Motor neuron (in vitro differentiated cells): ENCODE measurements at places on chromosomes 7 and 10. TPM values are rescaled to one million over a fixed set of nuclear protein-coding genes. Genes with fewer than 3 reads are reported as not detected.
A peak's percentile ranks its signal among the peaks of the same experiment; 100 is the strongest.

DNA sequence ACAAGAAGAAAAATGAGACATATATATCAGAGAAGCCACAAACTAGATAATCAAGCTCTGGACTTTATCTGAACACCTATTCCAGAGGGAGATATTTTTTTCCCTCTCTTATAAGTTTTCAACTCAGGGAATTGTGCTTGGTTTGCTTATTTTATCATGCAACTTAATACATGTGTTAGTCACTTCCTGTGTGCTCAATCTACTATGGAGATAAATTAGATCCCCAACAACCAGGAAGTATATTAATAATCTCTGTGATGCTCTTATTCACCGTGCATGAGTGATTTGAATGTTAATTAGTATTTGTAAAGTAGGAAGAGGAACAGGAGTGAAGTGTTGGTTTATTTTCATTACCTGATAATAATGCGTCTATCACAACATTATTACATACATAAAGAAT, 38.8 kb upstream of the ZNF365 start:
- no peak for ATAC-seq

DNA sequence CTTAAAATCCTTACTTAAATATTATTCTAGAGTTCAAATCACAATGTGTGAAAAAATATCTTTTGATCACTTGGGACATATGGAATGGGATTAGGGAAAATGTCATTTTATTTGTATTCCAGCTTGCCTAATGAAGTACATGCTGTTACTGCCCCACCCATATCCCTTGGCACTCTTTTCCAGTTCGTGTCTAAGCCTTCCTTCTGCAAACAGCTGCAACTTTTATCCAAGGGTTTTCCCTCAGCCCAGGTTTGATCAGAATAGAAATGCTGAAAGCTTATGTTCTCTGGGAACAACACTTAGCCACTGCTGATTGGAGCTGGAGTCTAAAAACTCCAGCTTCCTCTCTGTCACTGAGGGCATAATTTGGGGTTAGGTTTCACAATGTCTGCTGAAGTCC, 214.1 kb upstream of the FAM3C start:
- no peak for ATAC-seq

DNA sequence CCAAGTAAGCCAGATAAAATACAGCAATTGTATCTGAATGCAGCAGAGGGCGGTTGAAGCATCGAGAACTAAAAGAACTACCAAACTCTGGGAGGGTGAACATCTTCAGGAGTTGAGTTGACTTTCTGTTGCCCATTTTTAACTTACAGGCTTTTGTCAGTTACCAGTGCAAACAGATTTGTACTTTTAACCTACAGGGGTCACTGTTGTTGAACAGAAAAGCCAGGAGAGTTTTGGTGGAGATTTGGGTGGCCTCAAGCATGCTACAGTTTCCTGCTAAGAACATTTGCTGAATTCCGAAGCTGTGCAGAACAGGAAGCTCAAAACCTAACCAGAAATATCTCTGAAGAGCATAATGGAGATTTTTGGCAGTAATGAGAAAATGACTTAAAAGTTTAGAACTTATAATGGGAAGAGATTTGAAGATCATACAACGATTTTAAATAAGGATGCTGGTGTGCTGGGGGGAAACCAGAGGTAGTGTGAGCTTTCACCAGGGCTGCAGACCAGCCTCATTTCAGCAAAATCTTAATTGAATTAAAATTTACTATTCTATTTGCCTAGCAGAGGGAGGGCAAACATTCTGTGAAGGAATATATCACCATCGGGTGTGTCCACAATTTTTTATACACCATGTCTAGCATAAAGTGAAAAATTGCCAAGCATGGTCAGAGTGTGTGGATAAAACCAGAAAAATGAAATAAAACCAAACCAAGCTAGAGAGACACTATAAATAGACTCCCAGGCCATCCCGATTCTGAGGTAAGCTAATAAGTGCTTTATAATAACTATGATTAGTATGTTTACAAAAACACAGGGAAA, 208.6 kb upstream of the CCDC6 start:
- ATAC-seq: no peak

- no peak for ATAC-seq
Measured at GRCh38 chr10:35470248-35470924, 134.1 kb downstream of the CCNY start.

DNA sequence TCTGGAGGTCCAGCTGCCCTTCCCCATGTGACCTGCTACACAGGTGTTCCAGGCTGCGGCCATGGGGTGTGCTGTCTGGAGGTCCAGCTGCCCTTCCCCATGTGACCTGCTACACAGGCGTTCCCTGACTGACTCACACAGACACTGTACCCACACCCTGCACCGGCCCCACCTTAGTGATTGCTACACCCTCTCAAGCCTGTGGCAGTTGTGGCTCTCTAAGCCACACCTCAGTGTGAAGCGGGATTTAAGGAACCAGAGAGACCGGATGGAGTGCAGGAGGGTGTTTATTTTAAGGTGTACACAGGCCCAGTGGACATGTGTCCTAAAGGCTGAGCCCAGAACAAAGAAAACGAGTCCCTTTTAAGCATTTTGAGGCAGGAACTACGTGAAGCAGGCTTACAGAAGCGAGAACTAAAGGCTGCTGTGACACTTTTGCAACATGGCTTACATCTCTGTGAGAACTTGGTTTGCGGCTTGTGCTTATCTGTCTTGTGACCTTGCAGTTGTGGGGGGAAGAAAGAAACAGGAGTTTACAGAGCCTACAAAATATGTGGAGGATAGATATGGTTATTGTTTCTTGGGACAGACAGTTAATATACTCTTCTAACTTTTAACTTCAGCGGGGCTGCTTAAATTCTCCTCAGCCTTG, 326.4 kb downstream of the PAXIP1 start:
- ATAC-seq: no peak

- ATAC-seq: peak; percentile 40
Measured at GRCh38 chr7:92595281-92595680, 5.1 kb upstream of the FAM133B start.

DNA sequence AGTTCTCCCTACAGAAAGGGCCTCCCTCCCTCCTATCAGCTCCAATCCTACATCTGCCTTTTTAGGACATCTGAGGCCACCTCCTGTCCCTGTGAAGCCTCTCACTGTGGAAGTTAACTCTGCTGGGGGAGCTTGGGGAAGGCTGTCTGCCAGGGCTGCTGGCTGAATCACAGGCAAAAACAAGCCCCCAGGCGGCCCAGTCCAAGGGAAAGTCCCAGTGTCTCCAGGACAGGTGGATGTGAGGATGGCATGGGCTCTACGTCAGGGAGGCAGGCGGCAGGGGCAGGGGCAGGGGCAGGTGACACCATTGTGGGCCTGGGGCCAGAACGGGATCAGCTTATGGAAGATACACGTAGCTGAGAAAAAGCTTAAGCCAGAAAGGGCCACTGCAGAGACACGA, 240.2 kb downstream of the MAD1L1 start:
- ATAC-seq: no peak

PON1 gene
- 0.13 and 0.14 TPM in 2 replicates for total RNA-seq

DCLRE1A gene
- 11.8 and 12.8 TPM in 2 replicates for total RNA-seq

CAV1 gene
- 62.8 and 113 TPM in 2 replicates for total RNA-seq
